ENCODE measurements at places on chromosomes 7 and 10.

DNA sequence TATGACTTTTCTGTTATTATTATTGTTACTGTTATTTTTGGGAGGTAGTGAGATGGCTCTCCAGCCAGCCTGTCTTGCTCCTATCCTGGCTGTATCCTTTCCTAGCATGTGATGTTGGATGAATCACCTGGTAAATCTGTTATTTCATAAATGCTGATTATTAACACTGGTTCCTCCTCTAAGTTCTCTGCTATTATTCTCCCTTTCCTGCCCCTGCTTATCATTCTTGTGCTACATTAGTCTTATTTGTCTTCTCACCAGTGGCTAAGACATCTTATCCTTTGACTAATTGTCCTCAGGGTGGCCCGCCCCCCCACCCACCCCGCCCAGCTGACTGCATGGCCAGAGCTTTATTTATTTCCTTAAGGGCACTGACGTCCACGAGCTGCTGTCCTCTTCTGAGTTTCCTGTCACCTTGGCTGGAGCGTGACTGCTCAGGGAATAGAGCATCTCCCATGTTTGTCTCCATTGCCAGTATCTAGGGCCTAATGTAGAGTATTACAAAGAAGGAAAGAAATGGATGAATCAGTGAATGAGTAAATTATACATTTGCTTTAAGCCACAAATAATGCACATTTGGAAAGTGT is 110.1 kb upstream of the KLF6 start:
- no peak for DNase-seq

GRCh38 chr10:113746217-113746957 is 5.1 kb upstream of the PLEKHS1 start:
- DNase-seq = no peak

GRCh38 chr7:116630357-116630756 is 41.6 kb upstream of the MET start:
- DNase-seq = peak; percentile 8

GRCh38 chr10:34743814-34744213 is 71.3 kb downstream of the PARD3 start:
- DNase-seq = no peak

DNA sequence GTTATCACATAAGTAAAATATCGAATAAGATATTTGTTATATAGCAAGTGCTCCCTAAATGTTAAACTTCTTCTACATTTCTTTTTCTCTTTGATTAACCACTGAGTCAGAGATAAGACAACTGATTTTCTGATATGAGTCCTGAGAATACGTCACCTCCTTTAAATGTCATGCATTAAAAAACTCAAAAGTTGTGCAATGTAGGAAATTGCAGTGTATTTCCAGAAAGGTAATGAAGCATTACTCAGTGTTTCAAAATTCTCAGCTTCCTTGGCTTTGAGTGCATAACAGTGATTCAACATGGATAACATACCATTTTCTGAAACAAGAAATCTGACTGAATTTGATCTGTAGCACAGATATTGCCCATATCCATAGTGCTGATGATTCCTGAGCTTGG is 155.8 kb downstream of the BMPER start:
- no peak for DNase-seq

- no peak for DNase-seq
These were observed 10.2 kb downstream of the HIPK2 start for GRCh38 chr7:139767561-139767982.

DNA sequence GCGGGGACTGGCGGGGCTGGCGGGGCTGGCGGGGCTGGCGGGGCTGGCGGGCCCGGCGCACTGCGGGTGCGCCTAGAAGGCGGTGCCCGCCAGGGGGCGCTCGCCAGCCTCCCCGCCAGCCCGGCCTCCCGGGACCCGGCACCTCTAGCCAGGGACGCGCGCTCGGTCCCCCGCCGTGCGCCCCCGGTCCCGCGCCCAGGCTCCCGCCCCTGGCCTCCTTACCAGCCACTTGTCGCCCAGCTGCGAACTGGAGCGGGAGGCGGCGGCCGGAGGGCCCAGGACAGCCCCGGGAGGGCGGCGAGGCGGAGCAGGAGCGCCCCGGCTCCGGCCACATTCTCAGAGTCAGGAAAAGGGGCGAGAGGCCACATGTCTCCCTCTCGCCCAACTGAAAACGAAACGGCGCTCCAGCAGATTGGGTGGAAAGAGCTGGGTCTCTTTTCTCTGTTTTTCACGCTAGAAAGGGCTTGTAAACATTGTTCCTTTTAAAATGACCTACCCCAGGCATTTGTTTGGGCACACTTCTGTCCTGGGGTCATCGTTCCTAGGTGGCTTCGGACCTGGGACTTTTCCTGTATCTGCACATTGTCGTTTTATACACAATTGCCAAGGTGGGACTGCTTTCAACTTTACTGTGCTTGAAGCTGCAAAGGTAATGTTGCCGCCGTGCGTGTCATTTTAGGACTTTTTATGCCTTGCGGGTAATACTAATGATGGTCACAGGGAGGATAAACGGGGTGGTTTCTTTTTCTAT is 378 bp upstream of the PRKCQ start:
- peak; percentile 77 for DNase-seq

DNA sequence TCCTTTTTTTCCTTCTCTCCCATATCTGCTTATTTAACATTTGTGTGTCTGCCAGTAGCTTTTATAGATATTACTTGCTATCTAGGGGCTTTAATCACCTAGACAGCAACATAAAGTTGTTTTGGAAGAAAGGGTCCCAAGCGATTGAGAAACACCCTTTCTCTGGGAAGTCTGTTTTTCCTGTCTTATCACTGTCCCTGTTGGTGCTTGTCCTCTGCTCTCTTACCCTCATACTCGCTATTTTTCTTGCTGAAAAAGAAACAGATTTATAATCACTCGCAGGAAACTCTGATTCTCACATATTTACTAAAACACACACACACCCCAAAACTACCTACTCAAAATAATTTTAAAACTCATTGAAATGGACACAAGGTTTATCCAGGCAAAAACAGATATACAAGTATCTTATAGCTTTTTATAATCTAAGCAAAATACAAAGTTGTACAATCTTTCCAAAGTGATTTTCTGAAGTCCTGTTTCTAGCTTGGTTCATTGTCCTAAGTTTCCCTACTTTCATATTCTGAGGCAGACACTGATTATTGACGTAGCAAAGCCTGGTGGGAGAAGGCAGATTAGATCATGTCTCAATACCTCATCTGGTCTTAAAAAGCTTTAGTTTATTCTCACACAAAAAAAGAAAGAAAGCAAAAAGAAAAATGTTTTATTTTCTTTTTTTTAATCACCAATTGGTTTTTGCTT is 157.3 kb downstream of the CACNA2D1 start:
- no peak for DNase-seq

GRCh38 chr7:153446490-153446889 is 605.7 kb upstream of the DPP6 start:
- DNase-seq = no peak

GRCh38 chr10:95392681-95393164 is 101.9 kb upstream of the PDLIM1 start:
- DNase-seq = no peak

DNA sequence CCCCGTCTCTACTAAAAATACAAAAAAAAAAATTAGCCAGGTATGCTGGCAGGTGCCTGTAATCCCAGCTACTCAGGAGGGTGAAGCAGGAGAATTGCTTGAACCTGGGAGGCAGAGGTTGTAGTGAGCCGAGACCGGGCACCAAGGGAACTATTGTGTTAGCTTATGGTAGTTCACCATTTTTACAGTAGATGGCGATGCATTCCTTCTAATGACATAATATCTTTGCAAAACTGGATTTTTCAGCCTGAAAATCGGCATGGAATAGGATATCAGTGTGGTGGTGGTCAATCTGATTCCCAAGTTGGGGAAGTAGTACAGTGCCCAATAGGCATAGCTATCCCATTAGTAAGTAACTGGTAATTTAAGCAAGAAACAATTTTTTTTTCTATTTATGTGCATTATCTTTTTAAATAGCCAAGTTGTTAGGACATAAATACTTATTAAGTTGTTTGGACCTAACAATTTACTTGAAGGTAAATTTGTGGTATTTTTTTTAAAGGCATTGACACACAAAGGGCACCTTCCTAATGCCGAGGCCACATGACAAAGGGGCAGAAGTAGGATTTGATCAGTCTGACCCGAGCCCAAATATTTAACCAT is 17.6 kb upstream of the IMPDH1 start:
- DNase-seq = no peak

DNA sequence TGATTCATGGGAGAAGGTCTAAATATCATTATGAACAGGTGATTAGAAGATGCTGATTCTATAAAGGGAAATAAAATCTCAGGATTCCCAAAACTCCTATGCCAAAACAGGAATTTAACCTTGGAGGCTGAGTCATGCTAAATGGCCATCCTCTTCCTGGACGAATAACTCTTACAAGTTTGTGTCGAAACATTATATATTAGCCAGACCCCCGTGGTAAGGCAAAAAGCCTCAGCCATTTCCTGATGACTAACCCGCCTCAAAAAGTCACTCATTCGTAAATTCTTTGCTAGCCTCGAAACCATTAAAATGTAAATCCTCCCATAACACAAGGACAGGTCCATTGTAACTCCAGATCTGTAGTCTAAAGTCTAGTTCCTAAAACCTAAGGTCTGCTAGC is 32.0 kb downstream of the CUL2 start:
- DNase-seq = no peak

- no peak for DNase-seq
These were observed 58.4 kb downstream of the MET start for GRCh38 chr7:116730097-116731022.

DNA sequence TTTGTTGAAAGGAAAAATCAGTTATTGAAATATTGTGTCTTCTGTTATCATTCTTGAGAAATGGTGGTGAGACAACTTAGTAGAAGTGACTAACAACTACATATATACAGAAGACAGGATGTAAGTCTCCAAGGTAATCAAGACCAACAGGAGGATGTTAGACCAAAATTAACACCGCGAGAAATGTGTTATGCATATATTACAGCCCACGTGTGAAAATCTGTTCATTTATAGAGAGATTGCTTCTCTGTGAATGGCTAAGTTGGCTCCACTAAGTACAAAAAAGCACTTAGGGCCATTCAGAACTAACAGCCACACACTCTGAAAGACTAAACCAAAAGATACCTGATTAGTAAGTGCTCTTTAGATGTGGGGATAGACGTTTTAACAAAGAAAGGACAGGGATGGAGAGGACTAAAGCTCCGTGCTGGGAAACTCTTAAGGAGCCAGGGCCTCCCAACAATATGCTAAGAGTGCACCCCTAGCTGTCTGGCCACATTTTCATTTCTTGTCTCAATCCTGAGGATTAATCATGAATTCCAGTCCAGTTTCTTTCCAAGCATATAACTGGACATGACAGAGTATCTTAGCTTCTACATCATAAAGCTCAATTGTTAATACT is 26.5 kb downstream of the HDAC9 start:
- DNase-seq = no peak

GRCh38 chr7:99694201-99694911 is 14.6 kb upstream of the CYP3A5 start:
- no peak for DNase-seq

GRCh38 chr10:11378835-11379234 is 232.6 kb downstream of the USP6NL start:
- no peak for DNase-seq

GRCh38 chr10:51083356-51083853 is 9.1 kb downstream of the PRKG1 start:
- DNase-seq = no peak

GRCh38 chr7:76234931-76235441 is 33.3 kb downstream of the SRRM3 start:
- peak; percentile 81 for DNase-seq

GRCh38 chr10:76769161-76769560 is 868.4 kb downstream of the KCNMA1 start:
- no peak for DNase-seq

DNA sequence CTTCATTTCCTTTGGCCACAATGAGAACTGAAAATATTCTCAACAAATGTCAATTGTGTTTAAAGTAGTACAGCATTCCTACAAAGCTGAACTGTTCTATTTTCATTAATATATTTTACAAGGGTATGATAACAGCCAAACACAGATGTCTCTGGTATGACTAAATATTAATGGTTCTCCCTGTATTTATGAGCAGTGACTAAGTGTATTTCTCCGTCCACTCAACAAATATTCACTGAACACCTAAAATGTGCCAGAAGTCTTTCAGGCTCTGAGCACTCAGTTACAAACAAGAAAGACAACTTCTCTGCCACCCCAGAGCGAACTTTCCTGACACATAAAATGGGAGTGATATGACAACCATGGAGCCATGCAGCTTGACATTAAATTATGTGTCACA is 135.6 kb downstream of the VPS41 start:
- DNase-seq = no peak

GRCh38 chr10:59880971-59881510 is 25.3 kb downstream of the CCDC6 start:
- no peak for DNase-seq

DNA sequence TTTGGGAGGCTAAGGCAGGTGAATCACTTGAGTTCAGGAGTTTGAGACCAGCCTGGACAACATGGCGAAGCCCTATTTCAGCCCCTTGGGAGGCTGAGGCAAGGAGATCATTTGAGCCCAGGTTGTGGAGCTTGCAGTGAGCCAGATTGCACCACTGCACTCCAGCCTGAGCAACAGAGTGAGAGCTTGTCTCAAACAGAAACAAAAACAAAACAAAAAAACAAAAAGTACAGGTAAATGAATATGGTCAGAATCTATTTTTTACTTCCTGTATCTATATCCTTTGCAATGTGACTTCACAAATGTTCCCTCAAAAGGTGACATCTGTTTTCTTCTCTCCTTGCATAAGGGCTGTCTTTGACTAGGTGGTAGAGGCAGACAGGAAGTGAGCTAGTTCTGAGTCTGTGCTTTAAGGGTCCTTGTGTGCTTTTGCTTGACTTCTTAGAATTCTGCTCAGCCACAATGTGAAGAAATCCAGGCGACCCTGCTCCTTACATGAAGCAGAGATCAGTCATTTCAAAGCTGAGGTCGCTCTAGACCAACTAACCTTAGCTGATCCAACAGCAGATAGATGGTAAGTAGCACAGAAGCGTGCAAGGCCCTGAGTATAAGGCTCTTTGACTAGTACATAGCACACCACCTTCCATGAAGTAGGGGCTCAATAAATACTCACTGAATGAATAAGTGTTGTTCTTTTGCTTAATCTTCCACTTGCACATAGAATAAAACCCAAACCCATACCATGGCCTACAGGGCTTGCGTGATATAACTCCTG is 423.2 kb upstream of the PCDH15 start:
- no peak for DNase-seq

DNA sequence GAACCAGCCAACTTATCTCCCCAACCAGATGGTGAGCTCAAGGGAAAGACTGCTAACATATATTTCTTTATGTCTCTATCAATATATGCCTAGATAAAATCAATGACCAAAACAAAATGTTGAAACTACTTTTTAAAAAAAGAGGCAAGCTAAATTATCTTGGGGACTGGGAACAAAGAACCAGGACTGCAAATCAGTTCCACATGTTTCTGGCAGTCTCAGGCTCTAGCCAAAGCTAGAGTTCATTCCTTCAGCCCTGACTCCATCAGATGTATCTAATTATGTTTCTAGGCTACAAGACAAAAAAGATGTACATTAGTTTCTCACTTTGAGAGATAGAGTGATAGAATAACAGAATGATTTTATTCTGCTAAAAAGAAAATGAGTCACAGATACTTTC is 1290.3 kb upstream of the SORCS1 start:
- no peak for DNase-seq
